ENCODE measurements at places on chromosomes 7 and 10.
A peak's percentile ranks its signal among the peaks of the same experiment; 100 is the strongest.

DNA sequence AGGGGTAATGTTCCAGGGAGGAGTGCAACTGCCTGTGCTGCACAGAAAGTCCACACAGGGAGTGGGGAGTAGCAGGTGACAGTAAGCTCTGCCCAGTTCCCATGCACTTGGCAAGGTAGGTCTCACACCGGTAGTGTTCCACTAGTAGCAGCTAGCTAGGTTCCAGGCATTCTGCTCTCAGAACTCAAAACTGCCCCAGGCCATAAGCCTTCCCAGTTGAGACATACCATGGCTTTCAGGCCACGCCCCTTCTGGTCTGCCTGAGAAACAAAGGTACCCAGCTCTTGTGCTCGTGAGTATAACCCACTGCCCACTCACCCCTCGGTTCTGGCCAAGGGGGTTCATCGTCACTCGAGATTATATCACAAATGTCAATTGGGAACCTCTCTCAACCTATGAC lies 12.6 kb downstream of the CASP7 start:
- no peak for DNase-seq

DNA sequence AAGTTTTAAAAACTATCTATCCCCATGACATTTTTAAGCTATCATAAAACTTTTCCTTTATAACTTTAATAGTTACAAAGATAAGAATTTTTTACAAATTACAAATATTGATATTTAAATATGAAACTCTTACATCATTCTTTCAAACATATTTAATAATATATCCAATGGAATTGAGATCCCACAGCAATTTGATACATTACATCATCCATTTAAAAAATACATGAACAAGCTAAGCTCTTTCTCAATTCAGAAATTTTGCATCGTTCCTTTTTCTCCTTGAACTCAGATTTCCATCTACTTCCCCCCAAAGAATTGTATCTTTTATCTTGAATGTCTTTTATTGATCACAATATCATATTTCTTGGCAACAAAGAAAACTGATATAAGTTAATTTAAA lies 118.4 kb upstream of the GLCCI1 start:
- DNase-seq = no peak

DNA sequence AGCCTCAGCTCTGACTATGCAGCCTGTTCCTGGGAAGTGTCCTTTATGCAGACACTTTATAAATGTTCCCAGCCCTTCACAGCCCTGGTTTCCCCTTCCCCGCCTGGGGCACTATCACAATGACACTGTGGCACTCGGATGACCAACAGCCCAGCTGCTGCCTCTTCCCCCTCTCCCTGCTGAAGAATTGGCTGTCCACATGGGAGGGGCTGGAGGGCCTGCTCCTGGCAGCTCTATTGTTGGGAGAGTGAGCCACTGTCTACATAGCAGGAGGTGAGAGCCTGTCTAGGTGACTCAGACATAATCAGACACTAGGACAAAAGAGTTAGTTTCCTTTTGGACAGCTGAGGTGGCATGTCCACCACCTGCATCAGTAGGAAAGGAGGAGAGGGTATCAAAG lies 437.5 kb downstream of the PLXNA4 start:
- DNase-seq = no peak

DNA sequence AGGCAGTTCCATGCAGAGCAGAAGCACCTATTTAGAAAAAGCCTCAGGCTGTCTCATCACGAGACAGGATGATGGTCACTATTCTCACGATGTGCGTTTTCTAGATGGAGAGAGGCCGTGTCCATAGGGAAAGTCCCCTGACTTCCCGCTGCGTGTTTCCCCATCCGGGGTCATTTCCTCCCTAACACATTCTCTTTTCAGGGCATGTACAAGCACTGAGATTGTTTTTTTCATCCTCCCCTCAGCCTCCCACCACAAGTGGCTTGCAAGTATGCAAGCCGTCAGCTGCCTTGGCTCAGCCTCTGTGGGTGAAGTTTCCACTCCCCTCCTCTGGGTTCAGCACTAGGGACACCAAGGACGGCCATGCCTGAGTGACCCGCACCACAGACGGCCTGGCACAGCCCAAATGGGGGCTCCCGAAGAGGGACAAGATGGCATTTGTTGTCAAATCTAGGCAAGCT lies 2.7 kb upstream of the CALML5 start:
- no peak for DNase-seq

DNA sequence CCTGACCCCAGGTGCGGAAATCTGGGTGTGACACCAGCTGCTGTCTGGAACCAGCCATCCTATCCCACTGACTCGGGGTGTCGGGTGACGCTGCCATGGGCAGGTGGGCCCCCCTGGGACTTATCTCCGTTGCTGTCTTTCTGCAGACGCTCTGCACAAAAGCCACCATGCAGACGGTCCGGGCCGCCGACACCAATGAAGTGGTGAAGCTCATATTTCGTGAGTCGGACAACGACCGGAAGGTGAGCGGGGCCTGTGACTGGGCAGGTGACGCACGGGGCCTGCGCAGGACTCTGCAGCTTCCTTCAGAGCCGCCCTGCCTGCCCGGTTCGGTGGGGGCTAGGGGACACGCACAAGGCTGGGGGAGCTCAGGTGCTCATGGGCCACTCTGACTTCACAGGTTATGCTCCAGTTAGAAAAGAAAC lies 36.6 kb downstream of the NKX6-2 start:
- no peak for DNase-seq

GRCh38 chr10:72109636-72110157 lies 21.3 kb upstream of the SPOCK2 start:
- DNase-seq = no peak

DNA sequence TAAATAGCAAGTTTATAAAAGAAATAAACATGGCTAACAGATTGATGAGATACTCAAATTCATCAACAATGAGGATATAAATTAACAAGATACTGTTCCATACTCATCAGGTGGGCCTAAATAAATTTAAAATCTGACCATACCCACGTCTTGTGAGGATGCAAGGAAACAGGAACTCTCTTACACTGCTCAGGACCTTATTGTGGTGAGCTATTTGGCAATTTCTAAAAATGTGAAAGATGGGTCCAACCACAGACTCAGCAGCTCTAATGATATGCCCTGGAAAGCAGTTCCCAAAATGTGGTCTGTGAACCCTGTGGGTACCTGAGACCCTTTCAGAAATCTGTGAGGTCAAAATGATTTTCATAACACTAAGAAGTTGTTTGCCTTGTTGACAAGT lies 21.5 kb downstream of the RPP38 start:
- DNase-seq = no peak

GRCh38 chr10:60943316-60944057 lies 498 bp downstream of the RHOBTB1 start:
- DNase-seq = no peak

GRCh38 chr7:98520356-98520951 lies 96.6 kb upstream of the NPTX2 start:
- no peak for DNase-seq

DNA sequence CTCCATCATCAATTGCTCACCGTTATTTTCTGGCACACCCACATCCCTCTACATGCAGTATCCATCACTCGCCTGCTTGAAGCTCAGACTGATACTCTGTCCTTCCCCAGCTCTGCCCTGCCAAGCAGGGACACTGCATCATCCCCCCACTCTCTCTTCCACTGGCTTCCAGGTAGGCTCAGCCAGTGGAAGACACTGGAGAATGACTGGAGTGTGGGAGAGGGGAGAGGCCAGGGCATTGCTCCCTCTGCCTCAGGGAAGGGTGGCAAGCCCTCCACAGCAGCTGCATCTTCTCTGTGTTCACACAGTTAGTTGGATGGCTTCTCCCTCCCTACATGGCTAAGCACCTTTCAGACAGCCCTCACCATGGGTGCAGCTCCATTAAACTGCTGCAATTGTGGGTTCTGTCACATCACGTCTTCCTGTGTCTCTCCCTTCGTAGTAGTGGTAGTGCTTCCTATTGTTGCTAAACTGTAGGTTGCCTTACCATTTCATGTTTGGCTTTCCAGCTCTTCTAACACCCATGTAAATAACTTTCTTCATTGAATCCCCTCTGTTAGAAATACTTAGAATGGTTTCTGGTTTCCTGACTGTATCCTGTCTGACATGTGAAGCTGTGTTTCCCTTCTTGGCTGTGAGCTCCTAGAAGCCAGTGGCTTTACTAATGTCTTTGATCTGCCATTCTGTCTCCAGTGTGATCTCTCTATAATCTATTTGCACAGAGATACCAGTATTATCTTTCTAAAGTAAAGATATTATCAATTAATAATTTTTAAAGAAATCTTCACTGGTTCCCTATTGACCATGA lies 483.7 kb upstream of the LRRN3 start:
- DNase-seq = no peak

GRCh38 chr7:8014399-8014798 lies 45.8 kb downstream of the GLCCI1 start:
- DNase-seq = no peak

- DNase-seq = no peak
These were observed 271.0 kb upstream of the LRRTM3 start for GRCh38 chr10:66654861-66655260.

- peak; percentile 2 for DNase-seq
These were observed 56.9 kb downstream of the NEUROG3 start for GRCh38 chr10:69516316-69516715.

GRCh38 chr10:110912374-110912773 lies 6.6 kb downstream of the BBIP1 start:
- DNase-seq = no peak

DNA sequence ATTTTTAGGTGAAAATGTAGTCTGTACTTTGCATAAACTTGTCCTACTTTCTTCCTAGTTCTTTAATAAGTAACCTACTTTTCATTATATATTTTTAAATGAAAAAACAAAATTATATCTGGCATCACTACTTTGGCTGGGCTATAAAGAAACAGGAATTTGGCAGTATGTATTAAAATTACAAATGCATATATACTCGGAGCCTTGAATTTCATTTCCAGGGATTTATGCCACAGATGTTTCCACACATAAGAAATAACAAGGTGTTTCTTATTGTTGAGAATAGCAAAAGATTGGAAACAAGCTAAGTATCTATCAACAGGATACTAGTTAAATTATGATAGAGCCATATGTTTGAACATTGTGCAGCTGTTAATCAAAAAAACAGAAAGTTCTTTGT lies 2.2 kb upstream of the ARHGAP12 start:
- DNase-seq = no peak

DNA sequence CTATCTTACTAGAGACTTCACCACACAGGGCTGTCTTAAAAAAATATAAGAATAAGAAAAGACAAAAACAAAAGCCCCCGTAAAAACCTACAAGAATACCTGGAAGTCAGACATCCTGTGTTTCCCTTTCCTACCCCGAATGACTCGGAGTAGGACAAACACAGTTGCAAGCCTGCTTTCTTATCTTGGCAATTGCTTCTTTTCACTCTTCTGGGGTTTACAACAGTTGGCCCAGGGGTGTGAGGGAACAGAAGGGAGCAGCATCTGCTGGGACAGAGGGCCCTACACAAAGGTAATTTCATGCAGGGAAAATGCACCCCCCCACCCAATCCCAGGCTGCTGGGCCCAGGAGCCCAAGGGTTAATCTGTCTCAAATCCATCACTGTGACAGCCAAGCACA lies 220.6 kb downstream of the ARHGAP12 start:
- DNase-seq = no peak

DNA sequence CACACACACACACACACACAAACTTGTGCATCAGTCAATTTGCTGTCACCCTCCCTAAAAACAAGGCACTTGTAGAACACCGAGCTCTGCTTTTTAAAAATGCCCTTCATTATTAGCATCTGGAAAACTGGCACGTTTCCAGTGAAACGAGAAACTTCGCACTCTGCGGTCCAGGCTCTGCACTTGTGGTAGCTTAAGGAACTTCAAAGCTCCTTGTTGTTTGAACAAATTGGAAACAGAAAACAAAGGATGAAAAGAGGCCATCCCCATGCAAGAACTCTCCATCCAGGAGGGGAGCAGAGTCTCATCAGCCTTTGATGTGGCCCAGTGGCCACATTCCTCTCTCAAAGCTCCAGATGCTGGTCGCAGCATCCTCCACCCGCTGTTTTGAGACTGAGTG lies 105.1 kb downstream of the C10orf90 start:
- DNase-seq = no peak

- DNase-seq = no peak
These were observed 146.0 kb upstream of the NAMPT start for GRCh38 chr7:106430535-106431455.

GRCh38 chr7:47652591-47652990 lies 70.7 kb upstream of the TNS3 start:
- DNase-seq = no peak

GRCh38 chr7:100190048-100190711 lies 12.5 kb downstream of the STAG3 start:
- DNase-seq = no peak

DNA sequence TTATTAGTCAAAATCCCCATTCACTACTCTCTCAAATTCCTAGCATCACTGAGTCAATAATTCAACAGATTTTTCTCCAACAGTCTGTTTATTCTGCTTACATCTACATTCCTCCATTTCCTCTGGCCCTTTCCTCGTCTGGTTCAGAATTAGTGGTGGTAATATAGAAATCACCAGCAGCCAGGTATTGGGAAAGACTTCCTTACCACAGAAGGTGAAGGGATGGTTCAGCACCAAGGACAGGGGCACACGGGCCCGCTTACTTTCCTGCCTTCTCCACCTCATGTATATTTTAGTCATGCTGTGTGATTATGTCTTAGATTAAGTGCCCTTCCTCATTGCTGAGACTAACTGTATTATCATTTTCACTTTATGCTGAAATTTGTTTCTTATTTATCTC lies 70.4 kb upstream of the APBB1IP start:
- DNase-seq = no peak

DNA sequence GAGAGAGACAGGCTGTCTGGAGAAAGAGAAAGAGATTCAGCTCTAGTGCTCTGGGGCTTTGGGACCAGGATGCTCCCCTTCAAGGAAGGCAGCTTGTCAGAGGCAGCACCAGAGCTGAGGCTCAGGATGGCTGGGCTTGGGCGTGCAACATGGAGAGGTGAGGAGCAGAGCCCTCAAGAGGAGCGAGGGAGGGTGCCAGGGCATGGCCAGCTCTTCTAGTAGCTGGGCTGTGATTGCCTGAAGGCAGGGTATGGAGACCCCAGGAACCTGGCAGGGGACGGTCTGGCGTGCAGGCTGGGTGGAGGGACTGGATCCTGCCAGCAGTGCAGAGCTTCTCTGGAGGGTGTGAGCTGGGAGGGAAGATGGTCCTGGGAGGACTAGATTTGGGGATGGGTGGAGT lies 40.2 kb downstream of the ANTXRL start:
- DNase-seq = no peak

GRCh38 chr7:93622036-93623033 lies 47.8 kb upstream of the CALCR start:
- DNase-seq = peak; percentile 19

- DNase-seq = peak; percentile 93
These were observed 81.7 kb downstream of the ST7 start for GRCh38 chr7:117034851-117035464.

DNA sequence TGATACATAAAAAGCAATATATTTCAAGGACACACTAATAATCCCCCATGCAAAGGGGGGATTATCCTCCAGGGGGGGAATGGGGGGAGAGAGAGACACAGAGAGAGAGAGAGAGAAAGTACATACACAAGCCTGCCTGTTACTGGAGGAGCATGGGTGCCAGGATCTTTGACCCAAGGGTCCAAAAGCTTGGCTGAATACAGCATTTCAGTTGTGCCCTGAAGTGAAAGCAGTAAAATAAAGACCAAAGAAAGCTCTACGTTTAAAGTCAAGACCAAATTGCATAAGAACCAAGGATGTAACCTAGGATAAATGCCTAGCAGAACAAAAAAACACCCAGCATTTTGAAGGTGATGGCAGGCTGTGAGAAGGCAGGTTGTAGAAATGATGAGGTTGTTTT lies 27.8 kb upstream of the ITGB8 start:
- DNase-seq = no peak

GRCh38 chr7:47573758-47574481 lies 8.0 kb downstream of the TNS3 start:
- no peak for DNase-seq

Measured in SHP77 treated with DMSO at 0.1 percent for 48 hours (cell line).